ENCODE measurements at places on chromosomes 5 and 9.
A peak's percentile ranks its signal among the peaks of the same experiment; 100 is the strongest.

- no peak for DNase-seq
These were observed 106.6 kb upstream of the HMHB1 start for GRCh38 chr5:143705381-143705780.

DNA sequence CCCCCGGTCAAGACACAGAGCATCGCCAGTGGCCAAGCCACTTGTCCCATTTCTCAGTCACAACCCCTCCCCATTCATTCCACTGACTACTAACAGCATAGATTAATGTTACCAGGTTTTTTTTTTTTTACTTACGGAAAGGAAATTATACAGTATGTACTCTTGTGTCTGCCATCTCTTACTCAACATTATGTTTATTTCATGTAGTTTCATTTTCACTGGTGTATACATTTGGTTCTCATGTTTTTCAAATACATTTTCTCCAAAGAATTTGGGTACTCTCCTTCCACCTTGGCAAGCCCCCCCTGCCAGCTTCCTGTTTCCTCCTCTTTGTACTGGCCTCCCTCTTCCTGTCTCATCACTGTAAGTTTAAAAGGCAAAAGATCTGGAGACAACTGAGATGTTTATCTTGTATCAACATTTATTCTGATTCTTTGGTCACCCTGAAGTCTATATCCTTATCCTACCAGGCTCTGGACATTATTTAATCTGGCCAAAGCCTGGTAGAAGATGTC, 207.3 kb downstream of the SAXO1 start:
- no peak for DNase-seq

DNA sequence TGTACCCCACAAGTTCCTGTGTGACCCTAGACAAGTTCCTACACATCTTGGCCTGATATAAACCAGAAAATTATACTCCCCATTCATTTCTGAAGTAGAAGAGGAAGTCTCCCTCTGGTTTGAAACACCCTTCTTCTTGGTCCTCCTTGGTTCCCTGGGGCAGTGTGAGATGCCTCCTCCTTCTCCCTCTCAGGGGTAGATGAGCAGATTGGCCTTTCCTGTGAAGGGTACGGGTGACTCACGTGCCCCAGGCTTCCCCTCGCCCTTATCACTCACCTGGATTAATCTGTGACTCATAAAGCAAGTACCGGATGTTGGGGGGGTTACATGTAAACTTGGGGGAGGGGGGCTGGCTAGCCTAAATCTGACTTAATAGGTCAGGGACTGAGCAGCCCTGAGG, 11.1 kb upstream of the AQP3 start:
- DNase-seq, result no peak

GRCh38 chr9:136202454-136203407, 2.2 kb downstream of the LHX3 start:
- no peak for DNase-seq

GRCh38 chr9:92332577-92333281, 7.0 kb downstream of the CENPP start:
- no peak for DNase-seq

- no peak for DNase-seq
These were observed 236.6 kb downstream of the DEPDC1B start for GRCh38 chr5:60463179-60463868.

GRCh38 chr5:8831854-8832253, 714.0 kb downstream of the SEMA5A start:
- DNase-seq, result no peak

- no peak for DNase-seq
These were observed 589.1 kb downstream of the MTRR start for GRCh38 chr5:8458038-8458383.

DNA sequence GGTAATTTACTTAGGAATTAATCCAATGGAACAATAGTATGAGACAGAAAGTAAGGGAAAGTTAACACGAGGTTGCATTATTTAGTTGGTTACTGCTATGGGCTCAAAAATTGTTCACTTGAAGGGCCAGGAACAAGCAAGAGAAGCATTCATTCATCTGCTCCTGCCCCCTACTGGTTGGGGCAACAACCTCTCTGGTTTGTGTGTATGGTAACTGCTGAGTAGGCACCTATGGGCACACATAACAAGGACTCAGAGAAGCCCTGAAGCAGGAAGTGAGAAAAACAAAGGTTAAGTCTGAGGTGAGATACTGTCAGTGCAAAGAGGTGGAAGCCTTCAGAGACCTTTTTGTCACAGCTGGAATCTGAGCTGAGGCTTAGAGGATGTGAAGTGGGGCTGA, 34.4 kb upstream of the RANBP6 start:
- no peak for DNase-seq

DNA sequence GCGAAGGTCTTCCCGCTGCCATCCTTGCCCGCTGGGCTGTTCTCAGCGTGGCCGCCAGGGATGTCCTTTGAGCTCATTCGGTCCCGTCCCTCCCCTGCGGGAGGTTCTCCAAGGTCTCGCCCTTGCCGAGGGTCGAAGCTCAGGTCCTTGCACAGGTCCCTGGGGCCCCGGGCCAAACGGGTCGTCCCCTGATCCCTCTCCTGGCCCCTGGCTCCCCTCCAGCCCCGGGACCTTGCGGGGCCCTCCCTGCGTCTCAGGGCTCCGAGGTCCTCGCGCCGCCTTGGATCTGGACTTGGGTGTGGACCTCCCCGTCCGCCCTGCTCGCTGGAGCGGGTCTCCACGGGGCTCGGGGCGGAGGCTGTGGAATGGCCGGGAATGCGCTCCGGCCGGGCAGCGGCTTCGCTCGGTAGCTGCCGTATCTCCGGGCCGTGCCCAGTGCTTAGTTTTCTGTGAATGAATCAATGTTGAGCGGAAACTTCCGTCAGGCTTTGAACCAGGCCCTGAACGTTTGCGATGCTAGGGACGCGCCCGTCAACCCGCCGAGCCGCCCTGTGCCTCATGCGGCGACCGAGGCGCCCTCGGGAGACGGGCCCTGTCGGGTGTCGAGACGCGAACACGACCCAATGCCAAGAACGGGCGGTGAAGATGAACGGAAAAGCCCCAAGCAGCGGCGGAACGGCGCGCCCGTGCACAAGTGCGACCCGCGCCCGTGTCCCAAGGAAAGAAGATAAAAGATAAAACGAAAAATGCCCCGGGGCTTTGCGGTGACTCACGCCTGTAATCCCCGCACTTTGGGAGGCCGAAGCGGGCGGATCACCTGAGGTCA, 780 bp downstream of the RNU6ATAC start:
- peak; percentile 50 for DNase-seq

GRCh38 chr9:92422611-92423338, 1.5 kb downstream of the OMD start:
- DNase-seq, result no peak

DNA sequence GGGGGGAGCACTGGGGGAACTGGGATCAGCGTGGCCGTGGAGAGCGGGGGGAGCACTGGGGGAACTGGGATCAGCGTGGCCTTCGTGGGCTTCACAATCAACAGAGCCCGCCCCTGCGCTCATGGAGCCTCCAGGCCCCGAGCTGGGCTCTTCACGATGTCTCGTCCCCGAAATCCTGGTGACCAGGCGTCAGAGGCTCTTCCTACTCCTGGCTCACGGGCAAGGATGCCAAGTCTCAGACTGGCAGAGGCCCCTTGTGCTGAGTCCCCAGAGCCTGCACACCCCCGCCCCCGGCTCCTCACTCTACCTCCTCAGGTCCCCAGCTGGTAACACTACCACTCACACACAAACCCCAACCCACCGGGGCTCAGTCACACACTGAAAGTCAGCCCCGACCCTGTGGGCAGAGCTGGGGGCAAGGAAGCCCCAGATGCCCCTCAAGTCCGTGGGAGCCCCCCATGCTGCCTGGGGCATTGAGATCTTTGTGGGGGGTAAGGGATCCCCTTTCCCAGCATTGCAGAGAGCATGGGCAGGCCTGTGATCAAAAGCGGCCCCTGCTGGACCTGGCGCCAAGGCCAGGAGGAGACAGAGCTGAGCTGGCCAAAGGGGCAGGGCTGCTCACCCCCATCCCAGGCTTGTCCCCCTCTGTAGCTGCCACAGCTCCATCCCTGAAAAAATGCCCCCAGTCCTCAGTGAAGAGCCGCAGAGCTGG, 26.7 kb downstream of the LHX3 start:
- DNase-seq, result no peak

DNA sequence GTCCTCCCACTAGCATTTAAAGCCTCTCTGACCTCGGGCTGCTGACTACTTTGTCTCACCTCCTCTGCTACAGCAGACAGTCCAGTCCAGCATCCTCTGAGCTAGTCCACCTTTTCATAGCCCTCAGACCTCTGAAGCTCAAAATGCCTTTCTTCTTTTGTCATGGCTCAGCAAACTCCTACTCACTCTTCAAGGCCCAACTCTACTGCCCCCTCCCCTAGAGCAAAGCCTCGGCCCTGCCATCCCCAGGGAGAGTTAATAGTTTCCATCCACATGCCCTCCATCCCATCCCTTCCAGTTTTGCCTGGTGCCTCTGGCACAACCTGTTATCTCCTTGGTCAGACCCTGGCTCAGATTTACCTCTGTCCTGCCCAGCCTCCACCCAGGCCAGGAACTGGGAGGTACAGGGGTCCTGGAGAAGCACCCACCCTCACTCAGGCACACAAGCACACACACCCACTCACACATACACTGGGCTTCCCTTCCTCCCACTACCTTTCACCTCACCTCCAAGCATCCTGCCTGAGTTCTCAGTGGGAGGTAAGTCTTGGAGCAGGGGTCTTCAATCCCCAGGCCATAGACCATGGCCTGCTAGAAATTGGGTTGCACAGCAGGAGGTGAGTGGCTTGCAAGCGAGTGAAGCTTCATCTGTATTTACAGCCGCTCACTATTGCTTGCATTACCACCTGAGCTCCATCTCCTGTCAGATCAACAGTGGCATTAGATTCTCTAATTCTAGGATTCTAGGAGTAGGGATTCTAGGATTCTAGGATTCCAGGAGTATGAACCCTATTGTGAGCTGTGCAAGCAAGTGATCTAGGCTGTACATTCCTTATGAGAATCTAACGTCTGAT, 18.1 kb downstream of the PDLIM4 start:
- no peak for DNase-seq

- no peak for DNase-seq
These were observed 17.0 kb upstream of the MOCS2 start for GRCh38 chr5:53126521-53126920.

- DNase-seq, result no peak
These were observed 92.0 kb upstream of the SSBP2 start for GRCh38 chr5:81842795-81843398.

GRCh38 chr9:100652850-100653249, 75.0 kb downstream of the CAVIN4 start:
- no peak for DNase-seq

- no peak for DNase-seq
These were observed 32.9 kb downstream of the FGD3 start for GRCh38 chr9:92980085-92980745.

GRCh38 chr5:141585594-141585993, 33.2 kb downstream of the DIAPH1 start:
- DNase-seq, result no peak

DNA sequence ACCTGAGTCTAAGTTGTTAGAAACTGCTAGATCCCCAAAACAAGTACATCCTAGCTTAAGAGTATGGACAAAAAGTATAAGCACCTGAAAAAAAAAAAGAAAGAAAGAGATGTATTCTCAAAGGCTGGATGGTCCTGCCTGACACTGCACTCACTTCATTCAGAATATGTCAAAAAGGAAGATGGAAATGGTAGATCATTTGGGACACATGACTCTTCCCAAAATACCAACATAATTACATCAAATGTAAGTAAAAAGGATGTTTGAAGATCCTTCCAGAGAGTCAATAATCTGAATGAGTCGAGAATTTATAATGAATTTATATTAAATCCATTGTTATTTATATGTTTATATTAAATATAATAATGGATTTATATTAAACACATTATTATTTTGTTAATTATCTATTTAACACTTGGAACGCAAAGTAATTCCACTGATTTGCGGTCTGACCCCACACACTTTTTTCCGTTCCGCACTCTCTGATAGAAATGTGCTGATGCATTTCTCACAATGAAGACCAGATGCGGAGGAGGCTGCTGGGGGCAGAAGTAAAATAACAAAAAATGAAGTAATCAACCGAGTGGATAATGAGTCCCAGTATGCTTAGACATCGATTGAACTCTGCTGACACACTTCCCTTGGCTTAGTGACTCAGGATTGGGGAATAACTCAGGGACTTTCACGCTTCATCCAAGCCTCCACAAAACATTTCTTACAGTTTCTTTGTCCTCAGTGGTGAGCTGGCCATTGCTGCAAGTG, 201.2 kb downstream of the ADAMTS12 start:
- no peak for DNase-seq

DNA sequence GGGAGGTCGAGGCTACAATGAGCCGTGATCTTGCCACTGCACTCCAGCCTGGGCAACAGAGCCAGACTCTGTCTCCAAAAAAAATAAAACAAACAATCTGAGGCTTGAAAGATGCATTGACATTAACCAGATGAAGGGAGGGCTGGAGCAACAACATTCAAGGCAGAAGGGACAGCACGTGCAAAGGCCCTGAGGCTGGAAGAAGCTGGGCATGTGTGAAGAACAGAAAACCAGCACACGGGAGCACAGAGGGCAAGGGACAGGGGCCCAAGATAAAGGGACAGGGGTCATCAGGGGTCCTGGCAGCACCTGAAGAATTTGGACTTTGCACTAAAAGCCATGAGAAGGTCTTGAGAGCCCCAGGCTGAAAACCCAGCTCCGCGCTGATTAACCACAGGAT, 3.3 kb downstream of the PTGES start:
- DNase-seq, result no peak

- no peak for DNase-seq
These were observed 6.1 kb upstream of the ALDH1B1 start for GRCh38 chr9:38386319-38386895.

GRCh38 chr5:157652377-157652692, at the start of gene SOX30:
SOX30 (minus strand) TSS chr5:157652438; CDS start chr5:157652078, 360 bp downstream.
- no peak for DNase-seq
